Renal cortex interstitium (tissue), 15 donors: ENCODE measurements at places on chromosomes 5 and 9.

DNA sequence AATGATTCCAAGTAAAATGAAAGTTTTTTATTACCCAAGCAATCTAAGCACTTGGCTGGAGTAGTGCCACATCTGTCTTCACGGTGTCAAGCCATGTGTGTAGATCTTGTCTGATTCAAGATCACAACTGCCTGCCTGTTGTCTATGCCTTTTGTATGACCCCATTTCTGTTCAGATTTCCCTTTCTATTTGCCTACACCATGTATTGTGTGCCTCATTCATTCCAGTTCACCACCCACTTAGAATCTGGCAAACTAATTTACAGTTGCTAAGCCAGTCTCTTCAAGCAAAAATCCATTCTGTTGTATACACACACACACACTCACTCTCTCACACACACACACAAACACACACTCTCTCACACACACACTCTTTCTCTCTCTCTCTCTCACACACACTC lies 33.7 kb downstream of the GLDC start:
- no peak for DNase-seq

DNA sequence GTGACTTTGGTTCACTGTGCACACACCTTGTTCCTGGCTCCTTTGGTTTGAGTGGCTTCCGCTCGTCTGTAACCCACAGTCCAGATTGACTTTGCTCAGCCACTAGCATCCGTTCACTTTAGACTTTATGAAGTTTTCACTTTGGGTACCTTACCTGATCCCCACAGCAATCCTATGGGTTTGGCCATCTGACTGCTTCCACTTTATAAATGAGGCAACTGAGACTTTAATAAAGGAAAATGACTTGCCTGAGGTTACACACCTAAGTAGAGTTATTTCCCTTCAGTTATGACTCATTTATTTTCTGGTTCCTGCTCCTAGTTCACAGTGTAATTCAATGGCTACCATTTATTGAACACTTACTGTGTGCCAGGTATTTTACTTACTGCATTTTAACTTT lies 94.2 kb upstream of the SAP30L start:
- DNase-seq: no peak

- no peak for DNase-seq
Measured at GRCh38 chr5:16600397-16600796, 16.4 kb downstream of the RETREG1 start.

DNA sequence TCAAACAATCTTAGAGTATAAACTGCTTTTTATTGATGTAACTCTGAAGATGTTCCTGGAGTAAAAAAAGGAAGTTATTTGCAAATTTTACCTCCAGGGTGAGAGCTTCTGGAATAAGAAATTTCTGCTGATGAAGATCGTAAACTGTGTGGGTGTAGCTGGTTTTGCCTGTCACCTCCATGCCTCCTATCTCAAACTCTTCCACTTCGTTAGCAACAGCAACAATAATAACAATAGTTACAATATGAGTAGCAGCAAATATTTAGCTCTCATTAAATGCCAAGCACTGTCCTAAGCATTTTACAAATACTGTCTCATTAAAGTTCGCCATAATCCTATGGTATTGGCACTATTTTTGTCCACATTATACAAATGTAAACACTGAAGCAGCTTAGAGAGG lies 57.9 kb downstream of the GCNT1 start:
- no peak for DNase-seq

DNA sequence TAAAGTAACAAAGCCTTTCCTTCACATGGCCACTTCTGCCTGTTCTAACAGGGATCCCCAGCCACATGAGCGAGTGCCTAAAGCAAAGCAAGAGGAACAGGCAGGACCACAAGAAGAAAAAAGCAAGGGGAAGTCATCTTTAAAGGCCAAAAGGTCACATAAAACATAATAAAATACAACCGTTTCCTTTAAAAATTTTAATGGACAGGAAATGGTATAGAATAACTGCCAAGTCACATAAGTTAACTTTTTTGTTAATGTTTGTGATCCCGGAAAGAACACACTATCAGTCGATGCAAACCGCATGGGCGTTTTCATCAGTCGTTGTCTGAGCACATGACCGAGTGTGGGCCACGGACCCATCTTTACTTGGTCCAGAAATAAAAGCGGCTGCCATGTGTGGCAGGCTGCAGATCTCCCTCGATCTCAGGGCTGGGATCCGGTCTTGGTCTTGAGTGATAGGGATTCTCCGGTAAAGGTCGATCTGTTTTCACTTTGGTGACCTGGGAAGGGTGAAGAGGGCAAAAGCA lies 15.6 kb downstream of the NDUFA8 start:
- no peak for DNase-seq
